Activated CD4-positive, CD25-positive, alpha-beta regulatory T cell (primary cell): ENCODE measurements at places on chromosomes 3 and 15.

GRCh38 chr3:31848163-31848818 is 132.8 kb downstream of the OSBPL10 start:
- DNase-seq, result no peak

GRCh38 chr3:5390936-5391625 is 203.6 kb downstream of the EDEM1 start:
- no peak for DNase-seq

- DNase-seq, result peak; percentile 79
Measured at GRCh38 chr3:50600841-50601591, 10.6 kb downstream of the CISH start.

- no peak for DNase-seq
Measured at GRCh38 chr15:29821416-29822099, 710 bp downstream of the TJP1 start.

- DNase-seq, result no peak
Measured at GRCh38 chr3:38002291-38002876, 11.8 kb downstream of the VILL start.

- no peak for DNase-seq
Measured at GRCh38 chr3:36991923-36992805, 767 bp downstream of the EPM2AIP1 start.

- DNase-seq, result no peak
Measured at GRCh38 chr3:14353502-14353901, 48.9 kb upstream of the SLC6A6 start.

- DNase-seq, result no peak
Measured at GRCh38 chr3:48426401-48426909, 3.4 kb downstream of the PLXNB1 start.

GRCh38 chr15:50176869-50177268 is 5.1 kb upstream of the SLC27A2 start:
- DNase-seq, result no peak

DNA sequence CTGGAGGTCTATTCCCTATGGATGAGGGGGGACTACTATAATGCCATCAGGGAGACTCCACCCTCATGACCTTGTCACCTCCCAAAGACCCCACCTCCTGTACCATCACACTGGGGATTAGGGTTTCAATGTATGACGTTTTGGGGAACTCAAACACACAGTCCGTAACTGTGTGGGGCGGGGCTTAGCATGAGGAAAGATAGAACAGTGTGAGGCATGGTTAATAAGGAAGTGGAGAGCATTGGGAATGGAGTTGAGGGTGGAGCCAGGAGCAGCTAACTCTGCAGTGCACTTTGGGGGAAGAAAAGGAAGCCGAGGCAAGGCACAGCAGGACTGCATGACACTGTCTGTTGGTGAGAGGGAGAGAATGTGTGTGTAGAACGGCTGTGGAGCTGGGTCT is 90.9 kb upstream of the AGBL1 start:
- no peak for DNase-seq

DNA sequence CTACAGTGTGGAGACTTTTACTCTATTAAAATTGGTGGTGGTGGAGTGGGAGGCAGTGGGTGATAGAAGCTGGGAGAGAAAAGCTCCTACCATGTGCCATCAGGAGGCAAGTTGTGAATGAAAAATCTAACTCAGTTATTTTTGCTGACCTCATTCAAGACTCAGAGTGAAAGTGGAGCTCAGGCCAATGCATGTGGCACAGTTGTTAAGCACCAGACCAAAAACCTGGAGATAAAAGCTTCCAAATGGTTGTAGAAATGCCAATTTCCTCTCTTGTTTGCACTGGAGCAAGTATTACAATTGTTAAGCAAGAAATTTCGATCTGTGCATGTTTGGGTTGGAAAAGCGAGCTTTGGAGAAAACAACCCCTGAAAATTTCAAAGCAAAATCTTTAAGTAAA is 81.5 kb upstream of the PRICKLE2 start:
- DNase-seq, result no peak

- no peak for DNase-seq
Measured at GRCh38 chr15:101152914-101153313, 98.9 kb downstream of the CHSY1 start.

DNA sequence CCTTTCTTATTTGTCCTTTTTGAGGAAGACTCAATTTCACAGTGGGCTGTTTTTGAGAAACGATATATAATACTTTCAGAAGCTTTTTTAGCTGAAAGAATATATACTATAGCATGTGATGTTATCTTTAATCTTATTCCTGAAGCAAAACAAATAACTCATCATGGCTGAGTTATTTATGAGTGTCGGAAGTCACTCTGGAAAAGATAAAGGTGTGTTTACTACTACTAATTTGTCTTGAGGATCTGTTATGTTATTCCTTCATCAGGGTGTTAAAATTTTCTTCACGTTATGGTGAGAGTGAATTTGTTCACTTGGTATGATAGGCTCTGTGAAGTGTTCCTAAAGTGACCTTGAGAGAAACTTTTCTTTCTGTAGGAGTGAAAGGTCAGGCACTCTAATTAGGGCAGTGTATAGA is 4.7 kb downstream of the TCF12 start:
- no peak for DNase-seq

- no peak for DNase-seq
Measured at GRCh38 chr3:6089780-6090179, 771.1 kb upstream of the GRM7 start.
